Right cardiac atrium (tissue), 5 donors: ENCODE measurements at places on chromosomes 3 and 15. TPM values are rescaled to one million over a fixed set of nuclear protein-coding genes. Genes with fewer than 3 reads are reported as not detected.

- no peak for DNase-seq
Measured at GRCh38 chr3:37924453-37924852, 62.8 kb downstream of the CTDSPL start.

GRCh38 chr15:50797926-50798325 lies 32.4 kb upstream of the SPPL2A start:
- DNase-seq: no peak

Gene CMTM8
- 5.5 TPM for total RNA-seq

Gene CNTN4
- total RNA-seq: 3.8 TPM
